HT-29 (cell line): ENCODE measurements at places on chromosomes 1 and 21. TPM values are rescaled to one million over a fixed set of nuclear protein-coding genes. Genes with fewer than 3 reads are reported as not detected.
A peak's percentile ranks its signal among the peaks of the same experiment; 100 is the strongest.

GRCh38 chr1:40389871-40390560, 16.5 kb downstream of the SMAP2 start:
- DNase-seq, result no peak

DDOST gene
- total RNA-seq, result 269 and 276 TPM in 2 replicates

DNA sequence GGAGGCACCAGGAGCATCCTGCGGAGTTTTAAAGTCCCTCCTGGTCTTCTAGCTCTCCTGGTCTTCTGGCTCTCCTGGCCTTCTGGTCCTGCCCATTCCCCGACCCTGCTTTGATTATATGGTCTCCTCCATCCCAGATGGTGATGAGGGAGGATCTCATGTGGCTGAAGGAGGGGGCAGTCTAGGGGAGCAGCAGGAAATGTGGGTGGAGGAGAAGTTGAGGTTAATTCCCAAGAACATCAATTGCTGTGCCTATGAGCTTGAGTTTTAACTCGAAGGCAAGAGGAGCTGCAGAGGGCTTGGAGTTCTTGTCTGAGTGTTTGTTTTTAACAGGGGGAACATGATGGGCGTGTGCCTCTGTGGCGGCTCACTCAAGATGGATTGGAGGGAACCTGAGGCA, 408.8 kb downstream of the MATN1 start:
- no peak for DNase-seq

MATN1 gene
- not detected in 2 replicates for total RNA-seq

- DNase-seq, result no peak
These were observed 5.1 kb upstream of the OLFML2B start for GRCh38 chr1:162028726-162029125.

DNA sequence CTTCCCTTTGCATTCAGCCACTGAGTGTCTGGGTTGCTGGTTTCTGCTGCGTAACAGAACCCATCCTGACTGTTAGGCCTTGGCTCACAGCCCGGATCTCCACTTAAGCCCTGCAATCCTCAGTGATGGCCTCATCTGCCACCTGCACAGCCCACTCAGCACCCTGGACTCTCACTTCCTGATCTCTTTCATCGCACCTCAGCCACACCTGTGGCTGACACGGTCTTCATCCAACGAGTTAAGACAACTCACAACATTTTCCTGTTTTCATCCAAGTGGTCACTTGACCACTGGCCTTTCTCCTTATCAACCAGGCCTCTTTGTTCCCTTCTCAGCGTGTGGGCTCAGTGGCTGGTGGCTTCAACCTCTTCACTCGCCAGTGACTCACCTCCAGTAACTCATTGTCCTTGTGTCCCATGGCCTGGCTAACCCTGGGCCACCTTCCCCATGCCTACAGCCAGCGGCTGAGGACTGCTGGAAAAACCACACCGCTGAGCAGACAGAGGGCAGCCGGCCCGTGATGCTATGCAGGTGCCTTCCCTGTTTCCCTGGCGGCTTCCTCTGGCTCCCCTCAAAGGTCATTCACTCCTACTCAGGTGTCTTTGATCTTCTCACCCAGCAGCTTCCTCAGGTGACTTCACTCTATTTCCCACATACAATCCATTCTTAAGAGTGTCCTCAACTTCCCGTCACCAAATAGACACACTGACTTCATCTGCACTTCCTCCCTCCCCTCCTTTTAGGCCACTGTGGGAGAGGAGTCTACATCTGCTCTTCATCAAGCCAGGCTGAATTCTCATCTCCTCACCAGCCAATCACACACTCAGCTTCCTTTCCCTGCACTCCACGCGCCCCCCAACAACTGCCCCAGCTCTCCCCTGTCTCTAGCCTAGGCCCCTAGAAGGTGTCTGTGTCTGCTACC, 19.9 kb upstream of the EDN2 start:
- no peak for DNase-seq

DNA sequence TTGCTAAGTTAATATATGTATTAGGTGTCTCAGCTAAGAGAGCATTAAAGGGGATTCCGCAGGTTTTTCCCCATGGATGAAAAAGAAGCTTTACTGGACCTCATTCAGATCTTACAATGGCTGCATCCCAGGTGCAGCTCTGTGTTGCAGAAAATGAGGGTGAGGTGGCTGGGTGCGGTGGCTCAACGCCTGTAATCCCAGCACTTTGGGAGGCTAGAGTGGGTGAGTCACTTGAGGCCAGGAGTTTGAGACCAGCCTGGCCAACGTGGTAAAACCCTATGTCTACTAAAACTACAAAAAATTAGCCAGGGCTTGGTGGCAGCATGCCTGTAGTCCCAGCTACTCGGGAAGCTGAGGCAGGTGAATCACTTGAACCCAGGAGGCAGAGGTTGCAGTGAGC, 58.5 kb upstream of the MORC3 start:
- no peak for DNase-seq

DNA sequence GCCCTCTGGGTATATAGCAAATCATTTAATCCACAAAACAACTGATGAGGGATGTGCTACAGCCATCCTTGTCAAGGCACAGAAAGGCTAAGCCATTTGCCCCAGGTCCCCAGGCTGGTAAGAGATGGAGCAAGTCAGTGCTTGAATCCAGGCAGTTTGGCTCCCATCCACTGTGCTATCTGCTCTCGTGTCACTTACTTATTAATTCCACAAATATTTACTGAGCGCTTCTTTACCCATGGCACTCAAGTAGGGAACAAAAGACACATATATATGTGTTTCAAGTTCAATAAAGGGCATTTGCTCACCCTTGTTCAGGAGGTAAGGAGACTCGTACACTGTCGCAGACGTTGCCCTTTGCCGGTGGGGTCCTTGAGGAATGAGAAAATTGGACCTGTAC, 38.6 kb upstream of the MPZL1 start:
- DNase-seq, result no peak

- peak; percentile 62 for DNase-seq
These were observed 1.2 kb downstream of the SARS1 start for GRCh38 chr1:109214695-109215623.

DNA sequence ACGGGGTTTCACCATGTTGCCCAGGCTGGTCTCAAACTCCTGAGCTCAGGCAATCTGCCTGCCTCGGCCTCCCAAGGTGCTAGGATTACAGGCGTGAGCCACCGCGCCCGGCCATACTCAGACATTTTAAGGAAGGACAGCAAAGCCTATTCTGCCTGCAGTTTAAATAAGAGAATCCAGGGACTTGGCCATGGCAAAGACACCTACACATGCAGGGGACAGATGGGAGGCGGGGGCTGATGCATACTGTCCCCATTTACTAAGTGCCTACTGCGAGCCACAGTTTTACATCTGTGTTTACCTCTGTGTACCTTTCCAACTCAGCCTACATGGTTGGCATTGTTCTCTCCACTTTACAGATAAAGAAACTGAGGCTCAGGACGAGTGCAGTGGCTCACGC, 25.4 kb downstream of the LDLRAD2 start:
- no peak for DNase-seq

DNA sequence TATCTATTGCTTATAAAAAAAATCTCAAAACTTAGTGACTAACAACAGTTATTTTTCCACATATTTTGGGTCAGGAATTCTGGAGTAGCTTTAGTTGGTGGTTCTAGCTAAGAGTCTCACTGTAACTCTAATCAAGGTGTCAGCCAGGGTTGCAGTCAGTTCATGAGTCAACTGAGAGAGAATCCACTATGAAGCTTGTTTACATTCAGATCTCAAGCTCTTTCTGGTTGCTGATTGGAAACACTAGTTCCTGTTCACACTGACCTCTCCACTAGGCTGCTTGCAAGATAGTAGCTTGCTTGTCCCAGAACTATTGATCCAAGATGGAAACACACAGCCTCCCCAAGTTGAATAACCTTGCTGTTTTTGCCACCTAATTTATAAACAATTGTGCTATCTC, 1192.1 kb upstream of the B3GALT2 start:
- no peak for DNase-seq

DNA sequence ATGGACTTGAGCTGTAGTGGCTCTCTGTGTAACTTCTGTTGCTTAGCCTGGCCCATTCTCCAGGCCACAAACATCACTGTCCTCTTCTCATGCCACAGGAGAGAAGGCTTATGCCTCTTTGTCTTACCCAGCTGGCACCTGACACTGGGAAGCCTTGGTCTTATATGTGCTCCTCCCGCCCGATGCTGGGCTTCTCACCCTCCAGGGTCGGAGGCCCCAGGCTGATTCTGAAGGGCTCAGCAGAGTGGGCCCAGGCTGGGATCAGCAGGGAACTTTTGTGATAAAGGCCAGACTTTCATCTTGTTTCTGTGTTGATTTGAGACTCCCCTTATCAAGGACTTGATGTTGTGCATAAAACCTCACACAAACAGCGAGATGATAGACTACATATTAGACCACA, 29.8 kb downstream of the TRPM2 start:
- DNase-seq, result no peak

CLCNKA gene
- total RNA-seq, result not detected in 2 replicates

GRCh38 chr21:35770101-35770945, 290.0 kb downstream of the SETD4 start:
- DNase-seq, result no peak

- no peak for DNase-seq
These were observed 98.0 kb downstream of the LAMC2 start for GRCh38 chr1:183284086-183284485.

- DNase-seq, result peak; percentile 41
These were observed 11.2 kb downstream of the TNFRSF1B start for GRCh38 chr1:12177999-12178441.

GRCh38 chr1:19115082-19115808, 94.8 kb downstream of the UBR4 start:
- DNase-seq, result no peak

GRCh38 chr1:10398734-10399443, at the start of gene PGD:
PGD (plus strand) TSS chr1:10399064; CDS start chr1:10399118, 54 bp downstream.
- DNase-seq, result peak; percentile 98

KPRP gene
- not detected in 2 replicates for total RNA-seq

- DNase-seq, result no peak
These were observed 272.7 kb downstream of the NTNG1 start for GRCh38 chr1:107413546-107413945.

- DNase-seq, result no peak
These were observed 37.7 kb upstream of the BCL10 start for GRCh38 chr1:85313888-85314696.

- no peak for DNase-seq
These were observed 52.0 kb downstream of the NBPF6 start for GRCh38 chr1:108502138-108502537.

- no peak for DNase-seq
These were observed 32.0 kb downstream of the CCSAP start for GRCh38 chr1:229310833-229311232.

DNA sequence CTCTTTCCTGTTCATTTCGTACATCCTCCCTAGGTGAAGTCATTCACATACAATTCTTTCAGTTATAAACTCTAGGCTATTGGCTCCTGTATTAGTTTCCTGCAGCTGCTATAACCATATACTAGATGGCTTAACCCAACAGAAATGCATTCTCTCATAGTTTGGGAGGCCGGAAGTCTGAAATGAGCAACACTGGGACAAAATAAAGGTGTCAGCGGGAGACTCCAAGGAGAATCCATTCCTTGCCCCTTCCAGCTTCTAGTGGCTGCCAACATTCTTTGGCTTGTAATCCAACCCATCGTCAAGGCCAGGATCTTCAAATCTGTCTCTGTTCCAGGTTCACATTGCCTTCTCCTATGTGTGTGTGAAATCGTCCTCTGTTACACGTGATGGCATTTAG, 71.3 kb downstream of the TOR3A start:
- DNase-seq, result no peak

DNA sequence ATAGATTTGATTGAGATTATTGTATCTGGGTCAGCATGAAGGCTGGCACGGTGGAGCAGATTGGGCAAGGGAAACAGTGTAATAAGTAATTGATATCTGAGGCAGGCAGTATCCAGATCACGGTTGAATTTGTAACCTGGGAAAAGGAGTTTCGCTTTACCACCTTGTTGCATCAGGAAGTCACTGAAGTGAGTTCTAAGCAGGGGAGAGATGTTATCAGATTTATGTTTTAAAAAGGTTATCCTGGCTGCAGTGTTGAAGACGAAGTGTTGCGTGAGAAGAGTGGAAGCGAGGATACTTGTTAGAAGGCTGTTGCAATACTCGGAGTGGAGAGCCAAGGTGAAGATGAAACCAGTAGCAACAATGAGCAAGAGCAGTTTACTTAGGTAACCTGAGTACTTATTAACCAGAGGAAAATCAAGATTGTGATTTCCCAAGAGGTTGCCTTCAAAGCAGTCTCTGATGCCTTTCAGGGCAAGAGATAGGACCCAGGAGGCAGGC, 77.8 kb downstream of the LHX9 start:
- peak; percentile 12 for DNase-seq

- peak; percentile 99 for DNase-seq
These were observed at the start of gene FUBP1 for GRCh38 chr1:77978969-77979876. FUBP1 (minus strand) TSS chr1:77979072; CDS start chr1:77979004, 68 bp downstream.

ADAMTSL4 gene
- total RNA-seq, result not detected in 2 replicates
